Progenitor cell of endocrine pancreas (in vitro differentiated cells): ENCODE measurements at places on chromosomes 4 and X.

- DNase-seq: no peak
Observed at GRCh38 chrX:133654811-133655210, 239.5 kb upstream of the GPC4 start.

DNA sequence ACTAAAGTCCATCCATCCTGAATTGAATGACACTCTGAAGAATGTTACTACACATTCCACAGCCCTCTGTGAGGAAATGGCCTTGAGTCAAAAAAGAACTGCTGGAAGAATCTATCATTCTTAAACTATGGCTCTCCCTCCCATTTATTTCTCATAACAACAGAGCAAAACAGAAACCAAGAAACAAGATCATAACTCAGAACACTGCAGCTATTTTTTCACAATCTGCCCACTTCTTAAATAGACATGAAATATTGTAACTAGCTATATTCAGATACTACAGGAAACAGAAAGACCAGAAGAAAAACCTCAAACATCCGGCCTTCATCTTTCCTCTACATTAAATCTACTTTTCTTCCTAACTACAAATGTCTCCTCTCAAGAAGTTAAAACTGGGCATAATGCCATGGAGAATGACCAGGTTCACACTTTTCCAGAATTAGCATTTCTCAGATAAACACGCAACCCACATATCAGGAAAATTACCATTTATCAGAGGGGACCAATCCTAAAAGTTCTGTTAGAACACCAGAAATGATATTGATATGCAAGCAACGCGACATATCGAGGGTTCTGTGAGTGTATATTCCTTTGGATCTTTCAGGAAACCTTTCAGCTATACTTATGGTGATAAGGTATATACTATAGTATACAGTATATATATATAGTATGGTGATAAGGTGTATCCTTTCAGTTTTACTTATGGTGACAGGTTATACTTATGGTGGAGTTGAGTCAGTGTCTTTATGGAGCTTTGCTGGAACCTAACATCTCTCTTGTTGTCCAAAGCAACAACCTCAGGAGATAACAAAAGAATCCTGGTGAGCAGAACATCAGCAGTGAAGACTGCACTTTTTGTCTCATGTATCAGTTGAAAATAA is 60.4 kb upstream of the IRF2 start:
- DNase-seq: no peak

GRCh38 chr4:31146366-31146765 is 426.2 kb downstream of the PCDH7 start:
- DNase-seq: no peak

GRCh38 chr4:79632114-79632513 is 224.1 kb upstream of the GK2 start:
- no peak for DNase-seq

- DNase-seq: no peak
Observed at GRCh38 chrX:145727476-145727875, 90.2 kb upstream of the SLITRK2 start.

DNA sequence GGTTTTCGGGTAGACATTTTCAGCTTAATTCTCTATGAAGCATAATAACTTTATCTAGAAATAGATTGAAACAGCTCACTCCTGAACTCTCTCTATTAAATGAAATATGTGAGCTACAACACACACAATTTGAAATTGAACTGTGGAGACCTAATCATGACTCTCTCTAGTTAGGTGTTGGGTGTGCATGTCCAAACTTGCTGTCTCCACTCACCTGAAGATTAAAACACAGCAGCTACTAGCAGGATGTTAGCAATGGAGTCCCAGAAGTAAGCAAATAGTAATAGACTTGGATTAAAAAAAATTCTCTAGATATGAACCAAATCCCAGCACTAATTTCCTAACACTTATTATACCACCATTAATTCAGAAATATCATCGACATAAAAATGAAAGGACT is 173.1 kb downstream of the FSTL5 start:
- no peak for DNase-seq

DNA sequence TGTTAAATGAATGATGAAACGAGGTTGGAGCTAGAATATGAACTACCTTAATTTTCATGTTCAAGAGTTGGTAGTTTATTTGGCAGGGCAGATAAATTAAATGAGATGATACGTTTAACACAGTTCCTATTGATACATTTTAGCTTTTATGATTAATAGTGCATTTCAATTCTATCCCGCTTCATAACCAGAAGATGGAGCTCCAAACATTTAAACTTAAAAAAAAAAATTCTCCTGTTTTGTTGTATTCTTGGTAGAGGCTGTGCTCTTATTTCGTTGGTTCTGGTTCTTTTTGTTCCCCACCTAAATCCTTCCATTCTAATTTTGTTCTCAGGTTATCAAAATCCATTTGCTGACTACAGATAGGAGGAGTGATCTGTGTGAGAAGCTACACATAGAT is 71.8 kb upstream of the PTPN13 start:
- DNase-seq: no peak

GRCh38 chr4:170272959-170273358 is 183.2 kb upstream of the AADAT start:
- no peak for DNase-seq

- DNase-seq: no peak
Observed at GRCh38 chrX:41031256-41031967, 53.8 kb upstream of the USP9X start.

DNA sequence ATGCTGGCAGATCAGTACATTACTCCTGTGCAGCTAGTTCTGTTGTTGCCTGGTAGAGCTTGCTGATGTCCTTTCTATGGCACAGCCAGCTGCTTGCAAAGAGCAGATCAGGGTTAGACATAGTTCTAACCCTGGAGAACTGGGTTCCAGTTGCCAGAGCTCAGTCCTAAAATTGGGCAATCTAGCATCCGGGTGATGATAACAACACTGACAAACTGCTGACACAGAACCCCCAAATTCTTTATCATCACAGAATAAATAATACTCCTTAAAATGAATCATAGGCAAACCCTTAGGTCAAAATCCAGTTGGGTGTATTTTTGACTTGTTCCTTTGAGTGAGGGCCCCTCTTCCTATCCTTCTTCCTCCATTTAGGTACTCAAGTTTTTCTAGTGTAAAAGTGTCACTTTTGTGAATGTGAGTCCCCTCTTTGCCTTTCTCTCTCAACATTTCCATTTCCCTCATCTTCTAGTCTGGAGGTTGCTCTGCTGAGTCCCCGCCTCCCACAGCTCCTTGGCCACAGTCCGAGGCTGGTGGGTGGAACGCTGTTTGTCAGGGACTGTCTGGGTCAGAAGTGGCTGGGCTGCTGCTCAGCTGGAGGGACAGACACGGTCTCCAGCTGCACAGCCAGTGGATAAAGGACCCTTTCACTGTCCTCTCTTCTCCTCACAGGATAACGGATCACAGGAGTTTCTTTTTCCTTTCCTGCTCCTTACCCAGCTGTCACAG is 93.6 kb upstream of the RASGEF1B start:
- DNase-seq: no peak

DNA sequence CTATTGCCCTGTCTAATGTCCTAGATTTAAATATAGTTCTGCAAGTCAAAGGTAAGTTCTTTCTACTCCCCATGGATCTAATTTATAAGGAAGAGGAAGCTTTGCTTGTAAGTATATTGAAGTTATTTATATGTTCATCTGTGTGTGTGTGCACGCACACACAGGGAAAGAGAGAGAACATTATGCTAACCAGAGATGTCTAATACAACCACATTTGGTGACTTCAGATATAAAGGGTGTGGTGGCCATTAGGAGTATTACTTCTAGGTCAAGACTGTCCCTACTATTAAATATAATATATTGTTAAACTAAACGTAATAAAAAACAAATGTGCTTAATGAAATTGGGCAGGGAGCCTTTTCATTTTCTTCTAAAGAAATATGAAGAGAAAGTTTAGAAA is 4.1 kb downstream of the DCK start:
- DNase-seq: no peak

DNA sequence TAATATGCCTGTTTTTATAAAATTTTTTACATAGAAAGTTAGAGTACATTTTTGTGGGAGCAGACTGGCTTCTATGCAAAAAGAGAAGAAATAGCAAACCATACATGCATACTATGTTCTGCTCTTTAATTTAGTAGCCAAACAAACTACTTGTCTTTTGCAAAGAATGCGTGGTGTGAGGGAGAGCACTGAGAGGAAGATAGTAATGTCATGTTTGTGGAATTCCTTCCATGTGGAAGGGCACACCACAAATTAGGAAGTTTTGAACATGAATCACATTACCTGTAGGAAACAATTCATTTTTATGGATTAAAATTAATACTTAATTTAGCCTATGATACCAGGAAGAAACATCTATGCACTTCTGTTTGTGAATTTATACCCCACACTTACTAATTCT is 1529.1 kb upstream of the ADGRL3 start:
- no peak for DNase-seq

- DNase-seq: no peak
Observed at GRCh38 chr4:85932500-85933290, 427.2 kb downstream of the MAPK10 start.

- no peak for DNase-seq
Observed at GRCh38 chrX:130261296-130261893, 7.3 kb downstream of the ZNF280C start.

- no peak for DNase-seq
Observed at GRCh38 chr4:117654079-117654478, 380.2 kb upstream of the NDST3 start.

DNA sequence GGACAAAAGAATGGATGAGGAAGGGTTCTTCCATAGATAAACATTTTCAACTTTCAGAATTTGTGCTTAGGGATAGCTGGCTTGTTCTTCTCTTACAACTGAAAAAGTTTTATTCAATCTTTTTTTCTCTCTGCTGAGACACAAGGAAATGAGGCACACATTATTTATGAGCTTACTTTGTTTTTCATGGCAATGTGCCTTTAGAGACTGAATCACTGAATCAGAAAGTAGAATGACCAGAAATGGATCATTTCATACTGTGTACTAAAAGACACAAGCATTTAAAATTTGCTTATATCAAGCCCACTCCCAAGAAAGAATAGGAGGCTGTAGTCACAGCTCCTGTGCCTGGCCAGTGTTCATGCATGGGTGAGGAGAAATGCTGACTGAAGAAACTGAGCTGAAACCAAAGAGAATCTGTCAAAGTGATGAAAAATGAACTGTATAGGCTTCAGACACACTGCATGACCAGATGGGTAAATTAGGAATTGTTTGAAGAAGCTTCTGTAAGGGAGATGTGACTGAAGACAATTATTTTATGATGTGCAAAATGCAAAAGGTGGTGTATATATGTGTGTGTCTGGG is 413.8 kb downstream of the RAPGEF2 start:
- DNase-seq: no peak

DNA sequence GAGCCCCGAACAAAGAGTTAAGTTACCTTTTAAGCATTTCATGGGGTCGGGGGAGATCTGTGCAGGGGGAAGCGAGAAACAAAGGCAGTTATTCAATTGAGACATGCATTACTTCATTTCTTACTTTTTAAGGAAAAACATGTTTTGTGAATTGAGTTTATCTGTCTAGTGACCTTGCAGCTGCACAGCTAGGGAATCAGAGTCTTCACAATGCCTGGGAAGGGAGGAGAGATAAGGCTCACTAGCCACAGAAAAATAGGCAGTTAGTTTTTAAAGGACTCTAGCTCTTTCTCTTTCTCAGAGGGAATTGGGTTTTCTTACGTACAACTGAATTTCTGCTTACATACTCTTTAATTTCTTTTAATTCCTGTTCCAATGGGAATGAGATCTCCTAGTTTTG is 26.2 kb upstream of the ZBTB33 start:
- DNase-seq: no peak

DNA sequence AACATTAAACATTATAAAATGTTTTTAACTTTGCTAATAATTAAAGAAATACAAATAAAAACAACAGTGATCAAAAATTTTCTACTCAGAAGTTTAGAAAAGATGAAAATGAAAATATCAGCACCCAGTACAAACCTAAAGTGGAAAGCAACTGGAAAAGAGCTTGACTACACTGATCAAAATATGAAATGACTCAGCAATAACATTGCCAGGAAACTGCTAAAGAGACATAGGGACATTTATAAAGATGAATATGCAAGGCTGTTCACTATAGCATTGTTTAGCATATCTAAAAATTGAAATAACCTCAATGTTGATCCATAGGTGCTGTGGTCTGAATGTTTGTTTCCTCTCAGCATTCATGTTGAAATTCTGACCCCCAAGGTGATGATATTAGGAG is 88.5 kb upstream of the NOCT start:
- DNase-seq: no peak

DNA sequence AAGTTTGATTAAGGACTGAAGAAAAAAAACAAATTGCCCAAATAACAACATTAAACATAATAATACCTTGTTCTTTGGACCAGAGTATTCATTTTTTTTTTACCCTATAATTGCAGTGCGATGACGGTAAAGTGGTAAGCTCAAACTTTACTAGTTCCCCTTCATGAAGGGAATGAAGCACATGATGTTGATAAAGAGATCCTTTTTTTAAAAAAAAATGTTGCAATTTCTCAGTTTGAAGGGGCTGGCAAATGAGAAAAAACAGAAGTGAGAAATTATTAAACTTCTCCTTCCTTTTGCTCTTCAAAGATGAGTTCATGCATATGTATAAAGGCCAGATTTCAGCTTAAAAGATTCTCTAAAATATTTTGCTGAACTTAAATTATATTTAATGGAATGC is 231.7 kb downstream of the C4orf33 start:
- DNase-seq: no peak

GRCh38 chr4:92654084-92654483 is 350.3 kb downstream of the GRID2 start:
- DNase-seq: no peak

DNA sequence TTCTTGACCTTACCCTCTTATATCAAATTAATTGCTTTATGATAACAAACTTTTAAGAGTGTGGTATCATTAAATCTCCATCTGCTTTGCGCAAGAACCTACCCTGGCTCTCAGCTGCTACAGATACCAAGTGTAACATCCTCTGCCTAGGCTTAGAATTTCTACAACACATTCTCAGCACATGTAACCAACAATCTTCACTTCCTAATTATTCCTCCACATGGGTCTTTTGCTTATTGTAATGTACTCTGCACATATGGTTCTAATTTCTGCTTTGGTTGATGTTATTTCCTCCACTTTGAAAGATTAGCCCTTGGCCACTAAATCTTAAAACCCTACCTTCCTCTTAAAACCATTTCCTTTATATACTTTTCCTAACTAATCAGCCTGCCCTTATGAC is 242.4 kb downstream of the ARHGAP24 start:
- no peak for DNase-seq

DNA sequence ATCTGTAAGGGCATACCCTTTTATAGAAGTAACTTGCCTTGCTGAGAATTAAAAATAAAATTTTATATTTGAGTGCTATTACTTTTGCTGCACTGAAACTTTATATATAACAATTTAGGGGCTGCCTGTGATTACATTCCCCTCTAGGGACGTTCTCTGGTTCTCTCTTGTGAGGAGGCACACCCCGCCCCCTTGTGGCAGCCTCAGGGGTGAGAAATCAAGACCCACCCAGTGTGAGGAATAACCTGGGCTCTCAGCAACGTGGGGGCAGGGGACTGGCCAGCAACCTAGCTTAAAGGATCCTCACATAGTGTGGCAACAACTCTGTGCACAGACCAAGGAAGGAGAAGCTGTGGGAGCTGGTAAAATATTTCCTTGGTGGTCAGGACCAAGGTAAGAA is 43.7 kb downstream of the MAGEA9 start:
- no peak for DNase-seq

- no peak for DNase-seq
Observed at GRCh38 chrX:145826466-145826865, 8.8 kb downstream of the SLITRK2 start.

GRCh38 chr4:113822555-113823290 is 61.2 kb upstream of the CAMK2D start:
- DNase-seq: no peak
